Heart right ventricle (tissue), 16 donors: ENCODE measurements at places on chromosomes 4 and X. TPM values are rescaled to one million over a fixed set of nuclear protein-coding genes. Genes with fewer than 3 reads are reported as not detected.

WWC2 gene
- 27.1 TPM for total RNA-seq

LAMTOR3 gene
- 31.6 TPM for total RNA-seq

DNA sequence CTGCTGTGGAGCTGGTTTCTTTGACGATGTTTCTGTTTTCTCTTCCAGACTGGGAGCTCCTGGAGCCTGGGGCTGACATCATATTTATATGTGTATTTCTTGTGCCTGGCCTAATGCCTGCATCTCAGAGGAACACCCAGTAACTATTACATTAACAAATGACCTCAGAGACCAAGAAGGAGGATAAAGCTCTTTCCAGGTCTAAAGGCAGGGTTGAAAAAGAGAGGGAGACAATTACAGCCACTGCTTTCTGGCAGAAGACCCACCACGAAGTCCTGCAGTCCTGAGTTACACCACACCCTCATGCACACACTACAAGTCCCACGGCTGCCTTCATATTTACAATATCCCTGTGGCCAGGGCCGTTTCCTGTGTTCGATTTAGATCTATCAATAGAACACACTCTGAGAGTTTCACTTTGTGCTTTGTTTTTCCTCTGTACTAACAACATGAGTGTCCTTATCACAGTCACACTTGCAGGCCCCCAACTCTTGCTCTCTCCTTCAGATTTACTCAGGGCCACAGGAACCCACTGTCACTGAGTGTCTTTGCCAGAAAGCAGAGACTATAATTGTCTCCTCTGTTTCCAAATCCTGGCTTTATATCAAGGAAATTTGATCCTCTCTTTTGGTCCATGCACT, 535.5 kb downstream of the MID1IP1 start:
- H3K27ac ChIP-seq = peak overlapping the region; percentile 44
- DNase-seq = peak; percentile 11
- H3K4me3 ChIP-seq = no peak overlapping the region
- no peaks in the 10 kb centered on the region for H3K36me3 ChIP-seq

DNA sequence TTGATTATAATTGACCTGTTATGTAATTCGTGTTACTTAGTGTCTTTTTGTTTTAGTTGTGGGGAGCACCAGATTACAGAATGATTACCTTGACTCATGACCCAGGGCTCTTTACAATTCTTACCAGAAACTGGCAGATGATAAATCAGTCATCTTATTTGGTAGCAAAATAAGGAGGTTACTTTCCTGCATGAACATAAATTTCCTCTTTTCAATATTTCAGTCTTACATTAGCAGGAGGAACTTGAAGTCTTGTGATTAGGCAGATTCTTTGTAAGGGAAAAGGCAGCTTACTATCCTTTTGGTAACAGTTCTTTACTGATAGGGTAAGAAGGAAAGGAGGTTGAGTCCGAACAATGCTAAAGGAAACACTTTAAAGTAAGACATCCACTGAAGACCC, 26.0 kb upstream of the SLC25A5 start:
- H3K27ac ChIP-seq = no peak overlapping the region
- H3K4me3 ChIP-seq = no peak overlapping the region
- H3K4me1 ChIP-seq = no peaks in the 10 kb centered on the region
- H3K27me3 ChIP-seq = no peaks in the 10 kb centered on the region

- no peak overlapping the region for H3K27ac ChIP-seq
- no peak for DNase-seq
- H3K4me1 ChIP-seq = no peaks in the 10 kb centered on the region
- no peaks in the 10 kb centered on the region for H3K27me3 ChIP-seq
- H3K36me3 ChIP-seq = no peaks in the 10 kb centered on the region
Observed at GRCh38 chr4:97987019-97987648, 156.1 kb downstream of the STPG2 start.

GRCh38 chr4:186557486-186557885, 2.1 kb upstream of the MTNR1A start:
- peaks cover 4% of the 10 kb centered on the region for H3K4me1 ChIP-seq
- H3K27me3 ChIP-seq = peaks cover 37% of the 10 kb centered on the region
- no peak for DNase-seq
- no peaks in the 10 kb centered on the region for H3K36me3 ChIP-seq

DNA sequence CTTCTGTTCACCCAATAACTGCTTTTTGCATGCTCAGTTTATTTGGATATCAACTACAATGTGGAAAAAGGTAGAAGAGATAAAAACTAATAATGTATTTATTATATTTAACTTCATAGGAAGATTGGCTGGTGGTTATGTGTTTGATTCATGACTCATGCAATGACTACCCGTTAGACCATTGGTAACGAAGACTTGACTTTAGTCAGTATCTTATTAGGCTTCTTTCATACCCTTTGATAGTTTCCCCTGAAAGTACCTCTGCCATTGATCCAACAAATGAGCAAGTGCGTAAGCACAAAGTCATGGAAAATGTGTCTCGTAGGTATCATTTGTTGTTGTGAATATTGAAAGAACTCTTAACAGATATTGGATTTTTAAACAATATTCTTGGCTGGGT, 394.7 kb downstream of the PPP3CA start:
- no peak overlapping the region for H3K27ac ChIP-seq
- H3K4me3 ChIP-seq = no peak overlapping the region

DNA sequence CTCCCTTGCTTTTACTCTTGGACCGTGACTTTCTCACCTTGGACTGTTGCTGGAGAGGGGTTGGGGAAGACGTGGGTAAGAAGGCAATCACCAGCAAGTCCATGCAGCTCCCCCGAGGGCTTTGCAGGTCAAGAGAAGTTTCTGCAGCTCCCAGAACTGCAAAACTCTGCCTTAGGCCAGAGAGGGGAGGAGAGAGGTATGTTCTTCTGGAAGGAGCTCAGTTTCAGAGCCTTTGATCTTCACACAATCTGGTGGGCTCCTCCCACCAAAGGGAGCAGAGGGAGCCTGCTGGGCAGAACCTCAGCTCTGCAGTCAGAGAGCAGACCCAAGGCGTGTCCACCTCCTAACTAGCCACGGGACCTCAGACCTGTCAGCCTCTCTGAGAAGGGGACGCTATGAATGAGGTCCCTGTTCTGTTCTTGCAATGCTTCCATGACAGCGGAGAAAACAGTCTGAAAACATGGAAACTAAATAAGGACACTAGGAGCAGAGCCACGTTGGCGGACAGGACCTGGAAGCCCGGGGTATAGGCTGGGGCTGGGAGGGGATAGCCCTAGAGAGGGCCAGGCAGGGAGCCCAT, 92.8 kb downstream of the EVC2 start:
- H3K27me3 ChIP-seq = no peaks in the 10 kb centered on the region
- no peak for DNase-seq
- H3K4me1 ChIP-seq = no peaks in the 10 kb centered on the region
- H3K36me3 ChIP-seq = no peaks in the 10 kb centered on the region
- H3K4me3 ChIP-seq = no peak overlapping the region

- no peaks in the 10 kb centered on the region for H3K4me1 ChIP-seq
- H3K27ac ChIP-seq = no peak overlapping the region
- H3K36me3 ChIP-seq = no peaks in the 10 kb centered on the region
- no peak for DNase-seq
Observed at GRCh38 chrX:136094962-136095361, 52.4 kb upstream of the FHL1 start.

GRCh38 chr4:56296526-56296925, 90.8 kb downstream of the AASDH start:
- H3K27ac ChIP-seq = no peak overlapping the region
- H3K27me3 ChIP-seq = no peaks in the 10 kb centered on the region
- no peak overlapping the region for H3K4me3 ChIP-seq
- no peaks in the 10 kb centered on the region for H3K36me3 ChIP-seq
- DNase-seq = no peak

GRCh38 chrX:39665830-39666518, 431.8 kb downstream of the BCOR start:
- H3K4me1 ChIP-seq = no peaks in the 10 kb centered on the region
- no peaks in the 10 kb centered on the region for H3K27me3 ChIP-seq
- H3K27ac ChIP-seq = no peak overlapping the region
- no peak overlapping the region for H3K4me3 ChIP-seq
- no peaks in the 10 kb centered on the region for H3K36me3 ChIP-seq

GRCh38 chrX:129980540-129981199, 1.8 kb upstream of the BCORL1 start:
- H3K4me1 ChIP-seq = no peaks in the 10 kb centered on the region
- H3K27me3 ChIP-seq = no peaks in the 10 kb centered on the region
- no peak overlapping the region for H3K4me3 ChIP-seq
- DNase-seq = peak; percentile 72
- H3K27ac ChIP-seq = peak overlapping the region; percentile 80

- DNase-seq = peak; percentile 68
- no peaks in the 10 kb centered on the region for H3K27me3 ChIP-seq
- peak within 1 kb of the TSS; percentile 67 for H3K4me3 ChIP-seq
- H3K4me1 ChIP-seq = no peaks in the 10 kb centered on the region
Observed at GRCh38 chrX:150362599-150363481, at the start of gene MAMLD1. TSS of gene MAMLD1 (plus strand) at chrX:150363317. CDS start at chrX:150445517, 82,200 bp downstream.

- no peaks in the 10 kb centered on the region for H3K36me3 ChIP-seq
- no peaks in the 10 kb centered on the region for H3K4me1 ChIP-seq
- no peaks in the 10 kb centered on the region for H3K27me3 ChIP-seq
- H3K27ac ChIP-seq = no peak overlapping the region
- no peak overlapping the region for H3K4me3 ChIP-seq
Observed at GRCh38 chr4:39004758-39005157, 27.5 kb downstream of the TMEM156 start.

- H3K36me3 ChIP-seq = no peaks in the 10 kb centered on the region
- H3K4me3 ChIP-seq = no peak overlapping the region
- no peaks in the 10 kb centered on the region for H3K4me1 ChIP-seq
Observed at GRCh38 chr4:148808416-148808815, 366.2 kb upstream of the NR3C2 start.

DNA sequence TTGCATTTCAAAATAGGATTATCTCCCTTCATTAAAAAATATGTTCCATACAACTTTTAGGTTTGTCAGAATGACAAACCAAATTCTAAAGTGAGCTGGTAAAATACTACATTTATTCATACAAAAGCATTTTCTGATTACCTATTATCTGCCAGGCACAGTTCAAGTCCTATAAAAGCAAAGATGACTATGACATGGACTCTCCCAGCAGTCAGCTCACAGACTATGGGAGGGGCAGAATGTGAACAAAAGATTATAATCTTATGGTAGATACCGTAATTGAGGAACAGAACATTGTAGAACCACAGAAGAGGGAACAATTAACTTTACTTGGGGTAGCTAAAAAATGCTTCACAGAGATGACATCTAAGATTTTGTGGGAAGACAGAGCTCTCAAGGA, 12.4 kb downstream of the PAQR3 start:
- no peaks in the 10 kb centered on the region for H3K27me3 ChIP-seq
- no peak overlapping the region for H3K27ac ChIP-seq
- no peaks in the 10 kb centered on the region for H3K4me1 ChIP-seq
- H3K36me3 ChIP-seq = peaks cover 49% of the 10 kb centered on the region

GRCh38 chrX:120228187-120228908, 22.3 kb upstream of the ZBTB33 start:
- H3K36me3 ChIP-seq = no peaks in the 10 kb centered on the region
- no peaks in the 10 kb centered on the region for H3K27me3 ChIP-seq
- H3K27ac ChIP-seq = no peak overlapping the region
- no peak overlapping the region for H3K4me3 ChIP-seq

GRCh38 chr4:74547042-74547441, 102.1 kb downstream of the AREG start:
- H3K27me3 ChIP-seq = no peaks in the 10 kb centered on the region
- no peak overlapping the region for H3K27ac ChIP-seq
- H3K36me3 ChIP-seq = no peaks in the 10 kb centered on the region
- H3K4me3 ChIP-seq = no peak overlapping the region

GRCh38 chr4:186079694-186080093, 10.7 kb downstream of the TLR3 start:
- H3K36me3 ChIP-seq = peaks cover 3% of the 10 kb centered on the region
- no peaks in the 10 kb centered on the region for H3K27me3 ChIP-seq
- H3K4me3 ChIP-seq = no peak overlapping the region
- no peak overlapping the region for H3K27ac ChIP-seq
- no peaks in the 10 kb centered on the region for H3K4me1 ChIP-seq

- no peaks in the 10 kb centered on the region for H3K36me3 ChIP-seq
- peak overlapping the region; percentile 65 for H3K27ac ChIP-seq
- no peaks in the 10 kb centered on the region for H3K27me3 ChIP-seq
Observed at GRCh38 chr4:26048378-26048882, 134.4 kb downstream of the SMIM20 start.

GPR143 gene
- total RNA-seq = not detected

DNA sequence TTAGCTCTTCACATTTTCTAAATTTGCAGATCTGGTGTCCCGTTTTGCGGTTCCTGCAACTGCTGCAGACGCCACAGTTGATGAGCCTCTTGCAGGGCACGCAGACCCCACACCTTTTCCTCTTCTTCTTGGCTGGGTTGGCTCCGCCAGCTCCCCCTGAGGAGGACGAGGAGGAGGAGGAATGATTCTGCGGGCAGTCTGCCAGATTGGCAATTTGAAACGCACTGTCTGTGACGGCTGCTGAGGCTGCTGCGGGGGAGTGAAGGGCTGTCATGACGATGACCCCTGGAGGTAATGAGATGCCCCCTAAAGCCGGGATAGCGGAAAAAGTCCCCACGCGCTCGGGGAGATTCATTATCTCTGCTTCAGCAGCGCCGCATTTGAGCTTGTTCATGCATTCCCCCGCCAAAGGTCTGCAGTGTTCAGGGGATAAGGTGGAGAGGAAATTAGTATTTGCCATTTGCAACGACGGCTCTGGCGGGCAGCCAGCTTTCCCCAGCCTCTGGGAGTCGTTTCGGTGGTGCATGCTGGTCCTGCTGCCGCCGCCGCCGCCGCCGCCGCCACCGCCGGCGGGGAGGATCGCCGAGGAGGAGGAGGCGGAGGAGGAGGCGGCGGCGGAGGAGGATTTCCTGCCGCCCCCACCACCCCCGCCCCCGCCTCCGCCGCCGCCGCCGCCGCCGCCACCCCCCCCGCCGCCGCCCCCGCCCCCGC, 3.8 kb downstream of the CXXC4 start:
- no peaks in the 10 kb centered on the region for H3K27me3 ChIP-seq
- H3K36me3 ChIP-seq = no peaks in the 10 kb centered on the region
- DNase-seq = peak; percentile 85

ARSJ gene
- total RNA-seq = 0.72 TPM

DNA sequence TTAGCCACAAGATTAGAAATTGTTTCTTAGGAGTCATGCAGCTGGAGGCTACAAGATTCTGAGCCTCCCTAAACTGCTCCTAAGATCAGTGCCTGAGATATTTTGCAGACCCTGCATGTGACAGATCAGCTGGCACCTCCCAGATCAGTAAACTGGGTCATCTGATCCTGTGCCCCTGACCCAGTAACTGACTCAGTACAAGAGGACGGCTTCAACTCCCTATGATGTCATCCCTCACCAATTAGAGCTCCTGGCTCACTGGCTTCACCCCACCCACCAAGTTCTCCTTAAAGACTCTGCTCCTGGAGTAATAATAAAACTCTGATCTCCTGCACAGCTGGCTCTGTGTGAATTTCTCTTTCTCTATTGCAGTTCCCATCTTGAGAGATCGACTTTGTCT, 45.4 kb upstream of the PNPLA4 start:
- H3K27ac ChIP-seq = no peak overlapping the region
- no peak overlapping the region for H3K4me3 ChIP-seq
- H3K36me3 ChIP-seq = no peaks in the 10 kb centered on the region
- no peaks in the 10 kb centered on the region for H3K4me1 ChIP-seq
- no peaks in the 10 kb centered on the region for H3K27me3 ChIP-seq

GRCh38 chrX:7240929-7241328, 93.0 kb upstream of the PUDP start:
- no peaks in the 10 kb centered on the region for H3K27me3 ChIP-seq
- no peak for DNase-seq
- no peaks in the 10 kb centered on the region for H3K36me3 ChIP-seq

ADH1B gene
- 12.6 TPM for total RNA-seq
